Activated naive CD4-positive, alpha-beta T cell treated with anti-CD3 and anti-CD28 coated beads for 36 hours (primary cell): ENCODE measurements at places on chromosomes 5 and 9. TPM values are rescaled to one million over a fixed set of nuclear protein-coding genes. Genes with fewer than 3 reads are reported as not detected.

ABCA1 gene
- 31.5 TPM for total RNA-seq

DNA sequence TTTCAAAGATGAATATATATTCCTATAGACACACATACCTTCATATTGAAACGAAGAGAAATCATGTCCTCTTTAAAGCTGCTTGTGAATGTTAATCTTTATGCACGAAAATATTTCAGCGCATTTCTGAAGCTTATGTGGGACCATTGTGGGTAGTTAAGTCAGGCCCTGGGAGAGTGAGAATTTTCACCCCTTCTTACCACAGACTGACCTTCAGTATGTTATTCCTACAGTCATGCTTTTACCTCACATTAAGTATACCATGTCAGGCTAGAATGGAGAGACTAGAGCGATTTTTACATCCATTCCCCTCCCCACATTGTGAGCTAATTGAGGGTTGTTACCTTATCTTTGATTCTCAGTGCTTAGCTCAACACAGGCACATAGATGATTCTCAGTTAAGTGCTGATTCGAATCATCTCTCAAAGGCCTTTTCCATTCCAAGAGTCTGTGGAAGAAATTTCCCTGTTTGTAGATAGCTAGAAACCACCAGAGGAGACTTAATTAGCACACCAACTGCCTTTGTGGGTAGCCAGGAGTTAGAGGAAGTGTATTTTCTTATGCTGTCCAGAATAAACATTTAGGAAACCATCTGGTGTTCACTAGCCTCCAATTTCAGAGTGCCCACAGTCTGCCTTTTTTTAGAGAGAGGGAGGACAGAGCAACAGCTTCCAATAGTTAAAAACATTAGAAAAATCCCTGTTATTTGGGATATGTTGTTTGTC lies 110.5 kb downstream of the MEGF10 start:
- H3K36me3 ChIP-seq, result no peaks in the 10 kb centered on the region
- no peak for DNase-seq
- peaks cover 15% of the 10 kb centered on the region for H3K27me3 ChIP-seq

EQTN gene
- not detected for total RNA-seq

- no peaks in the 10 kb centered on the region for H3K36me3 ChIP-seq
- no peaks in the 10 kb centered on the region for H3K4me1 ChIP-seq
- no peak overlapping the region for H3K4me3 ChIP-seq
- DNase-seq, result no peak
- H3K27me3 ChIP-seq, result peaks cover 3% of the 10 kb centered on the region
Measured at GRCh38 chr9:90632647-90633207, 9.9 kb downstream of the DIRAS2 start.

PHF24 gene
- not detected for total RNA-seq

SEPTIN8 gene
- 24.9 TPM for total RNA-seq

GRCh38 chr9:93976973-93977372 lies 21.8 kb upstream of the BARX1 start:
- no peak overlapping the region for H3K27ac ChIP-seq
- peaks cover 18% of the 10 kb centered on the region for H3K27me3 ChIP-seq
- no peak overlapping the region for H3K4me3 ChIP-seq
- peaks cover 6% of the 10 kb centered on the region for H3K36me3 ChIP-seq
- no peak for DNase-seq

DNA sequence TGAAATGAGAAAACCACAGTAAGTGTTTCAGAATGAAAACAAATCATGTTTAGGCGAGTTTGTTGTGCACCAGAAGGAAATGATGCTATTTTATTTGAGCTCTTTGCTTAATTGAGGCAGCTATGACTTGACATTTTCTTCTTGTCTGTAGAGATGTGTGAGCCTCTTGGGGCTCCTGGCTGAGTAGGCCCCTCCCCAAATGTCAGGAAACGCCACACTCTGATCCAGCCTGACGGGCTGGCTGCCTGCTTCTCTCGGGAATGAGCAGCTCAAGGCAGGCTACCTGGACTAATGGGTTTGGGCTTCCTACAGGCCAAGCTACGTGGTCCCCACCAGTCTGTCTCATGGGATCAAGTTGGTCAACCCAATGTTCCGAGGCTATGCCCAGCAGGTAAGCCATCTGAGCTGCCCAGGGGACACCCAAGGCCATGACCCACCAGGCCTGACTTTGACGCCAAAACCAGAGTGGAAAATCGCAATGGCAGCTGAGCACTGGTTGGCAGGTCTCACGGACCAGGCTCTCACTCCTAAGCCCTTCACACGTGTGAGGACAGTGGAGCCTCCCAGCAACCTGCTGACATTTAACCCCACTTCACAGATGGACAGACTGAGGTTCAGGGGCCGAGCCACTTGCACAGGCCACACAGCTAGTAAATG lies 29.9 kb downstream of the USP20 start:
- H3K27me3 ChIP-seq, result no peaks in the 10 kb centered on the region
- H3K4me3 ChIP-seq, result no peak overlapping the region
- H3K36me3 ChIP-seq, result peaks cover 39% of the 10 kb centered on the region
- peaks cover 85% of the 10 kb centered on the region for H3K4me1 ChIP-seq

DNA sequence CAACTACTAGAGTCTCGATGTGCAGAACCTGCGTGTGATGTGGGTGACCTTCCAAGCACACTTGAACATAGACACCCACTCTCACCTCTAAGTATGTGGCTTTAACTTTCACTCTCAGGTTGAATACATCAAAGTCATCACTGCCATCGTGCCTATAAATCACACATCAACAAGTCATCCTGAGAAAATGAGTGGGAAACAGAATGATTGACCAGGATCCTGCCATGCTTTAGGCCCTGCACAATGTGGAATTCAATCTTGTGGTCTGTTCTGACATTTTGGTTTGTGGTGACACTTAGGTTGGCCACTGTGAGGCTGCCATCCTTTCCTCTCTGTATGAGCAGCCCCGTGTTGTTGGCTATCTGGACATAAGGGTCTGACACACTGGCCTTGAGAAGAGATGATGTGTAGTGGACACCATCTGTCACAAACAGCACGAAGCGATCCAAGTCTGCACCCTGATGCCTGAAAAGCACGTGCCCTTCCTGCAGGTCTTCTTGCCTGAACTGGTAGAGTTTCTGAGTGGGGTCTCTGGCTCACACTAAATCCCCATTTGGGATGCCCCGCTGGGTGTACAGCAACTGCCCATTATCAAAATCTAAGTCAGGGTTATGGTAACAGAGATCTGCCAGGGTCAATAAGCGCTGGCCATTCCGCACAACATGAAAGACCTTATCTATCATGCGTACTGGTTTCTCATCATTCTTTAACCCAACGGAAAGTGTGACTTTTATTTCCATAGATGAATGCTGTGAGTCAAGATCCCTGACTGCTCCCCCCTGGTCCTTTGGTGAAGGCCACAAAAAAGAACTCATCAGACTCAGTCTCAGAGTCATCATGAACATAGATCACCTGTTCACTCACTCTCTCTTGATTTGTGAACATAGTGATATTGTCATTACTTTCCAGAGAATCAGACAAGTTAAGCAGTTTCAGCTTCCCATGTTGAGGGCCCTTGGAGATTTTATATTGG lies 116.6 kb downstream of the ESM1 start:
- peaks cover 16% of the 10 kb centered on the region for H3K4me1 ChIP-seq
- no peak overlapping the region for H3K4me3 ChIP-seq
- peaks cover 11% of the 10 kb centered on the region for H3K27me3 ChIP-seq
- H3K27ac ChIP-seq, result no peak overlapping the region

DNA sequence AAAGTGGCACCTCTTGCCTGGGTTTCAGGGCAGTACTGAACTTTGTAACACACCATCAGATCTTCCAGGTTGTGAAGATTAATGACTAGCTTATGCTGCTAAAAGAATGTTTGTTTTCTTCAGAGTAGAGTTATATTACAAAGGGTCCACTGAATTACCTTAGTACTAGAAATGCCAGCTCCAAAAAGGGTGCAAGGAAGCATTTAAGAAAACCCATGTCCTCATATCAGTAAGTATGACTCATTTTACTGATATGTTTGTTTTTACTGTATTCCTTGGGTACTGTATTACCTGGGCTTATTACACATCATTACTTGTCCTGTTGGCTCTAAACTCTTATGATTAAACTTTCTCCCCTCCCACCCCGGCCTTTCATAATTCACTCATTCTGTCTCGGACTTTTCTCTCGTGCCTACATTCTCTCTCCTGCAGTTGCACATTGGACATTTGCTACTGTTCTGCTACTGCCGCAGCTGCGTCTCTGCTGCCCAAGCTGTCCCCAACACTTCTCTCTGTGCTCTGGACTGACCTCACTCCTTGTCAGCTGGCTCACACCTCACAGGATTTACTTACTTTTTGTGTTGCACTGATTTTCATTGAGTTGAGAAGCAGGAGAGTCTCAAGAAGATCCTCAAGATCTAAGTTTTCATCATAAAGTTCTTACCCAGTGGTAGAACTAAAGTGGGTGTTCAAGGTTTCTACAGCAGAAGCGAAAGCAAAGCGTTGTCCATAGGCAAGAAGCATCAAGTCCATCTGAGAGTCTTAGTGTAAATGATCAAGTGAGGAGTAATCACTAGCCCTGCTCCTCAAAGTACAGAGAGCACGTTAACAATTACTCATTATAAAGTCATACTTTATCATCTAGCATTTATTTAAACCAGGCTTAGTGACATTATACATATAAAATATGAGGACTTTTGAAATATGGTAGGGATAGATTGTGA lies 53.2 kb upstream of the C9orf72 start:
- H3K4me1 ChIP-seq, result no peaks in the 10 kb centered on the region
- peaks cover 3% of the 10 kb centered on the region for H3K27me3 ChIP-seq
- no peak for DNase-seq
- H3K36me3 ChIP-seq, result no peaks in the 10 kb centered on the region

DNA sequence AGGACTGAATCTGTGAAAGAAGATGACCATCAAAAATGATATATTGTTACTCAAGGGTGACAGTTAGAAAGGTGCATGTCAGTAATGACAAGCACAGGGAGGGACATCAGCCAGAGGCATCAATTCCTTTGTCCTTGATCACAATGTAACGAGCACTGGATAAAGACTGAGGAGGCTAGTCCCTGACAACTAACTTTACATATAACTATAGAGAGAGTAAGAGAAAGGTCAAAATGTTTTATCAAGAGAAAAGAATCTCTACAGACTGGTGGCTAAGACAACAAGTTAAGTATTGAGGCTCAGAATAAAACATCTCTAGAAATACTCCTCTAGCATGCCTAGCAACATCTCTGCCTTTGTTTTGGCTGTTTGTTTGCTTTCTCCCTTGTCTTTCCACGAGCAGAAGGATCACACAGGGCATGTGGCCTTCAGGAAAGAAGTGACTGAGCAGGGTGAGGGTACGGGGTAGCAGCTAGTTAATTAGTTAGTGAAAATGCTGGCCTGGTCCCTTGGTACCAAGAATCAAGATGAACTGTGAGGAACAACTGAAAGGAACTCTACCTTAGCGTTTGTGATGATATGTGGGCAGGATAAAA lies 724.1 kb upstream of the MEF2C start:
- H3K4me1 ChIP-seq, result no peaks in the 10 kb centered on the region
- H3K36me3 ChIP-seq, result no peaks in the 10 kb centered on the region
- no peak overlapping the region for H3K27ac ChIP-seq

SUB1 gene
- 400 TPM for total RNA-seq

DNA sequence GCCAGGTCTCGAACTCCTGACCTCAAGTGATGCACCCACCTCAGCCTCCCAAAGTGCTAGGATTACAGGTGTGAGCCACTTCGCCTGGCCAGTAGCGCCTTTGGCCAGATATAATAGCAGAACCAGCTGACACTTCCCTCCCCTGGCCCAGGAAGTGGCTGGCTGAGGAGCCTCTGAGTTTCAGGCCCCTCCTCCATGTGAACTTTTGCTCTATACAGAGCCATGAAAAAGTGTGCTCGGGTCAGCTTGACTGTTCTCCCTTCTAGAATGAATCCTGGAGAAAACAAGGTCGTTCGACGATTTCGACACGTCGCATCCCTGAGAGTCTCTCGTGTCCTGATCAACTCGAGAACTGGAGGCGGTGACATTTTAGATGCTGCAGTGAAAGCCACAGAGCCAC lies 8.6 kb upstream of the ZDHHC12 start:
- no peak for DNase-seq
- H3K36me3 ChIP-seq, result no peaks in the 10 kb centered on the region
- no peak overlapping the region for H3K4me3 ChIP-seq
- no peaks in the 10 kb centered on the region for H3K27me3 ChIP-seq
- peaks cover under 1% of the 10 kb centered on the region for H3K4me1 ChIP-seq
- no peak overlapping the region for H3K27ac ChIP-seq

GRCh38 chr9:138101444-138102234 lies 224.1 kb downstream of the CACNA1B start:
- H3K4me1 ChIP-seq, result no peaks in the 10 kb centered on the region
- no peak overlapping the region for H3K4me3 ChIP-seq
- H3K27ac ChIP-seq, result no peak overlapping the region

DNA sequence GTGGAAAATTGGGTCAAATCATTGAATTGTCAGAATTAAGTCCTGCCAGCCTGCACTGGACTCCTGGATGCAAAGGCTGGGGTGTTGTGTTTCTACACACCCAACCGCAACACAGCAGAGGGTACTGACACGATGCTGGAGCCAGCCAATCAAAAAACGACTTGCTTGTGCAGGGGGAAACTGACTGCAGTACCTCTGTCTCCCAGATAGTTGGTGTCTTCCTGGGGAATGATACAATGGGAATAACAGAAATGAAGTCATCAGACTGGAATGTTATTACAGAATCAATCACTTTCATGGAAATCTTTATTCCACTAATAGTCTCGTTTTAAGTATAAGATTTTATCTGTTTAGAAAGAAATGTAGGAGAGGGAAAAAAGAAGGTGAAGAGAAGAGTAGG lies 330.3 kb downstream of the MLLT3 start:
- H3K4me1 ChIP-seq, result peaks cover 8% of the 10 kb centered on the region
- H3K36me3 ChIP-seq, result peaks cover 2% of the 10 kb centered on the region

PPP1R26 gene
- 0.29 TPM for total RNA-seq

ADAMTS2 gene
- not detected for total RNA-seq

WWC1 gene
- 2.1 TPM for total RNA-seq
